ENCODE measurements at places on chromosomes 4 and X. TPM values are rescaled to one million over a fixed set of nuclear protein-coding genes. Genes with fewer than 3 reads are reported as not detected.

DNA sequence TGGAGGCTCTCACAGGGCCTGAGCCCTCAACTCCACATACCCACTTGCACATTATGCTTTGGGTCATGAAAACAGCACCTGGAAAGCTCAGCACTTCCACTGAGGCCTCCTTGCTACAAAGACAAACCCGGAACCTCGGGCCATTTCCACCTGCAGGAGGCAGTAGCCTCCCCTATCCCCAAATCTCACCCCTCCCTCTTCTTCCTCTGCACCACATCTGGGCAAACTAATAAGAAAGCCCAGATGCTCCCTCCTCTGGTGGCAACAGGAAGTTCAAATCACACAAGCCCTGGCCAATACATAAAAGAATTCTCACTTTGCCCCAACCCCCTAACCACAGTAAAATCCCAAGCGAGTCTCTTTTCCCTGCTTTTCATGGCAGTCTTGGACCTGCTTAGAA is 136.4 kb downstream of the MAPK10 start:
- no peaks in the 10 kb centered on the region for H3K36me3 ChIP-seq
- H3K4me1 ChIP-seq = no peaks in the 10 kb centered on the region
- no peaks in the 10 kb centered on the region for H3K27me3 ChIP-seq
- DNase-seq = no peak

DNA sequence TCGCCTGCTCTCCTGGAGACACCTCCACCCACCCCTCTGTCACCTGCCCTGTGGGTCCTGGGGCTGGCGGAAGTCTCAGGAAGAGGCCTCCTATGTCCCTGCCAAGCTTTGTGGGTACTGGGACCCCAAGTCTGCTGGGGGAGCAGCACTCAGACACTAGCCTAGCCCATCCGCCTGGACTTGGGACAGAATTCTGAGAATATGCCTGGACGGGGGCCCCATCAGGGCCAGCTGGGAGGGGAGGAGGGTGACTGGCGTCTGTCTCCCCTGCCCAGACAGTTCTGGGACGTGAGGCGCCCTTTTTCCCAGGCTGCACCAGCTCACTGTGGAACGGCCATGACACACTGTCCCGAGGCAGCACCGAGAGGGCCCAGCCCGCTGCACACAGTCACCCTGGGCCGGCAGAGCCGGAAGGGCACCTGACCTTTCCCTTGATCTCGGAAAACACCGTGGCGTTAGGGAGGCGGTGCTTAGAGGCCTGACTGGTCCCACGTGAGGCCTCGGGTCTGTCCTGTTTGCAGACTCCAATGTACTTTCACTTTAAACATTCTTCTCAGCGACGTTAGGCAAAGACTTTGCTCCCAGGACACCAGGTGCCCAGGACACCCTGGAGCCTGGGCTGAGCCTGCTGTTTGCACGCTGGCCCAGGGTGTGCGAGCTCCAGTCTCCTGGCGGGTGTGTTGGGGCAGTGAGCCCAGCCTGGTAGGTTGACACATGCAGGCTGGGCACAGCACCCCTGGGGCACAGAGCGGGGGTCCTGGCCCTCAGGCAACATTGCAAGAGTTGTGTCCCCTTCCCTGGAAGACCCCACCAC is 700 bp downstream of the SLC26A1 start:
- peaks cover 6% of the 10 kb centered on the region for H3K4me1 ChIP-seq
- no peak for DNase-seq
- H3K36me3 ChIP-seq = peaks cover 10% of the 10 kb centered on the region
- no peak overlapping the region for H3K4me3 ChIP-seq

GRCh38 chr4:61864286-61864685 is 664.2 kb downstream of the ADGRL3 start:
- no peak overlapping the region for H3K4me3 ChIP-seq
- H3K27me3 ChIP-seq = no peaks in the 10 kb centered on the region
- H3K27ac ChIP-seq = no peak overlapping the region
- no peak for DNase-seq
- H3K36me3 ChIP-seq = no peaks in the 10 kb centered on the region
- no peaks in the 10 kb centered on the region for H3K4me1 ChIP-seq

DNA sequence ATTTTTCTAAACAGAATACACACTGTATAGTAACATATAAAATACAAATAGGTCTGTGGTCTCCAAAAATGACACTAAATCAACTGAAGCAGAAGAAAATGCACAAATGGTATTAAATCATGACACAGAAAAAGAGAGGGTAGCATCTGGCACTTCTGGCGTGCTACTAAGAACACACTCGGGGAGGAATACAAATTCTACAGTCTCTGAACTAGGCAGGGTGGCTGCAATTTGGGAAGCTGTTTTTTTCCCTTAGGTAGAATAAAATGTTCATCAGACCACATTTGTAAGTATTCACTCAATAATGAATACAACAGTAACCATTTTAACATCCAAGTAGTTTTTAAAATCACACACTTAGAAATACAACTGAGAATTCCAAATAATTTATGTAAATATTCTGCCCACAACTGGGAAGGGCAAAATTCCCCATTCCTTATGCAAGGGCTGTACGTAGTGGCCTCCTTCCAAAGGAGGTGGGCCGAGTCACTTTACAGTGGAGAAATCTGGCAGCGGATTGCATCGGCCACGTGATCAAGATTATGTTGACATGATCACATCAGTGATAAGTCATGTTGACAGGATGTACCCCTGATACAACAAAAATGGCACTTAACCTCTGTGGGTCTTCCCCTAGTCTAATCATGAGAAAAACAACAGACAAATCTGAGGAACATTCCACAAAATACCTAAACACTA is 101.1 kb downstream of the TSPAN5 start:
- H3K4me1 ChIP-seq = no peaks in the 10 kb centered on the region
- H3K27me3 ChIP-seq = no peaks in the 10 kb centered on the region
- no peak for DNase-seq
- H3K27ac ChIP-seq = no peak overlapping the region

GRCh38 chrX:38986586-38986985 is 185.3 kb downstream of the MID1IP1 start:
- no peaks in the 10 kb centered on the region for H3K4me1 ChIP-seq
- no peaks in the 10 kb centered on the region for H3K27me3 ChIP-seq
- no peak for DNase-seq
- no peak overlapping the region for H3K27ac ChIP-seq
- H3K4me3 ChIP-seq = no peak overlapping the region

GRCh38 chrX:11764602-11765067 is 6.6 kb downstream of the MSL3 start:
- no peak for DNase-seq
- no peaks in the 10 kb centered on the region for H3K27me3 ChIP-seq
- H3K27ac ChIP-seq = no peak overlapping the region
- peaks cover 4% of the 10 kb centered on the region for H3K4me1 ChIP-seq
- no peak overlapping the region for H3K4me3 ChIP-seq

DNA sequence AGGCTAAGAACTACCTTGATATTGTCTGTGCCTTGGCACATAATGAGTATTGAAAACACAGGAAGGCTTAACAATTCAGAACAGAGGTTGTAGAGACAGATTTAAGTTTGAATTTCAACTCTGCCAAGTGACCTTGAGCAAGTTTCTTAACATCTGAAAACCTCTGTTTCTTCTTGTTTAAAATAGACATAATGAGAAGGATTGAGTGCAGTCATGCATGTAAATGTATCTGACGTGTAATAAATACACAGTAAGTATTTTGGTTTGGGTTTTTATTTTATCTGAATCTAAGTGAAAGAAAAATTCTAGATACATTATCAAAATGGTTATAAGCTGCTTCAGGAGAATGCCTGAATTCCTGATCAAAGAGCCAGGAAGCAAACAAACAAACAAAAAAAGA is 111.9 kb downstream of the ANXA5 start:
- no peak overlapping the region for H3K4me3 ChIP-seq
- no peaks in the 10 kb centered on the region for H3K4me1 ChIP-seq
- no peak overlapping the region for H3K27ac ChIP-seq

- no peaks in the 10 kb centered on the region for H3K36me3 ChIP-seq
- H3K4me3 ChIP-seq = peak overlapping the region; percentile 86
- no peak for DNase-seq
- H3K27me3 ChIP-seq = no peaks in the 10 kb centered on the region
- H3K4me1 ChIP-seq = peaks cover 33% of the 10 kb centered on the region
- peak overlapping the region; percentile 96 for H3K27ac ChIP-seq
Measured at GRCh38 chr4:77821775-77822174, 2.6 kb upstream of the CNOT6L start.

DNA sequence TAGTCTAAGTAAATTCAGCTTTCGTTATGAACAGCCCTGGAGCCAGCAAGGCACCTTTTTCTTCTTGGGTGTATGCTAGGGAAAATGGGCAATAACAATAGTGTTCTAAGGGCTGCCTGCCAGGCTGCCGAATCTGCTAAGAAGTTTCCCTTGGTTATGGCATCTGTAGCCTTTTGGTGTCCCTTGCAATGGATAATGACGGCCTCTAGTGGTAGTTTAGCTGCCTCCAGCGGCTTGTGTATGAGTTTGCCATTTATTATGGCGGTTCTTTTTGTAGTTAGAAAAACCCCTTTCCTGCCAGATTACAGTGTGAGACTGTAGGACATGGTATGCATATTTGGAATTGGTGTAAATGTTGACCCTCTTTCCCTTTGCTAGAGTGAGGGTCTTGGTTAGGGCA is 78.9 kb upstream of the SPIN4 start:
- H3K4me1 ChIP-seq = no peaks in the 10 kb centered on the region
- no peak for DNase-seq
- H3K36me3 ChIP-seq = no peaks in the 10 kb centered on the region

GRCh38 chr4:137467537-137467936 is 64.8 kb downstream of the PCDH18 start:
- no peak overlapping the region for H3K27ac ChIP-seq
- H3K27me3 ChIP-seq = no peaks in the 10 kb centered on the region
- H3K4me1 ChIP-seq = no peaks in the 10 kb centered on the region

DNA sequence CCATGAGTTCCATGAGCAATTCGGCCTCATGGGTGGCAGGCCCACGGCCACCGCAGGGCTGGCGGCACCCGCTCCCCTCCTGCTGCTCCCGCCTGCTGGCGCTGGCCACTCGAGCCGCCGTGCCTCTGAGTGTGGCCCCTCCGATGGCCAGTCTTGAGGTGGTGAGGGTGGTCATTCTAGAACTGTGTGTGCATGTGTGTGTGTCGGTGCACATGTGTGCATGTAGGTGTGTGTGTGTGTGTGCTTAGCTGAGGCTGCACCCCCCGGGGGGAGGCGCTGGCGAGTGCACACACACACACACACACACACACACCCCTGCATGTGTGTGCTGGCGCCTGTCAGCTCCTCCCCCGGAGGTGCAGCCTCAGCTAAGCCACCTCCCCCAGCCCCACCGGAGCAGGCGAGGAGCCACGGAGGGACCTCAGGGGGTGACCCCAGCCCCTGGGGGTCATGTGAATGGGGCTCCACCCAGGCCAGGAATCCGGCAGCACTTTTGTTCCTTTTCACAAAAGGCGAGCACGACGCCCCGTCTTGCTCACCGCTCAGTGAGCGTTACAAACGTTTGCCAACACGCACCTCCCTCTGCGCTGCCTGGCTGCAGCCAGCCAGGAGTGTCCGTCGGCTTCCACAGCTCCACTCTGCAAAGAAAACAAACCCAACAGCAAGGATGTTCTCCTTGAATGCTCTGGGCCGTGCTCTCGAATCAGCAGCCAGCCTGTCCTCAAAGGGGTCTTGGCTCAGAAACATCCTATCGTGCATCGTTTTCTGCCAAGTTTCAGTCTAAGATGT is 29.9 kb downstream of the FGFRL1 start:
- DNase-seq = no peak
- no peaks in the 10 kb centered on the region for H3K4me1 ChIP-seq
- H3K36me3 ChIP-seq = no peaks in the 10 kb centered on the region
- peaks cover 17% of the 10 kb centered on the region for H3K27me3 ChIP-seq
- H3K27ac ChIP-seq = no peak overlapping the region
- no peak overlapping the region for H3K4me3 ChIP-seq

GRCh38 chr4:165059386-165059785 is 5.7 kb downstream of the TRIM75 start:
- H3K27ac ChIP-seq = no peak overlapping the region
- no peak for DNase-seq
- no peaks in the 10 kb centered on the region for H3K27me3 ChIP-seq
- H3K36me3 ChIP-seq = no peaks in the 10 kb centered on the region

DNA sequence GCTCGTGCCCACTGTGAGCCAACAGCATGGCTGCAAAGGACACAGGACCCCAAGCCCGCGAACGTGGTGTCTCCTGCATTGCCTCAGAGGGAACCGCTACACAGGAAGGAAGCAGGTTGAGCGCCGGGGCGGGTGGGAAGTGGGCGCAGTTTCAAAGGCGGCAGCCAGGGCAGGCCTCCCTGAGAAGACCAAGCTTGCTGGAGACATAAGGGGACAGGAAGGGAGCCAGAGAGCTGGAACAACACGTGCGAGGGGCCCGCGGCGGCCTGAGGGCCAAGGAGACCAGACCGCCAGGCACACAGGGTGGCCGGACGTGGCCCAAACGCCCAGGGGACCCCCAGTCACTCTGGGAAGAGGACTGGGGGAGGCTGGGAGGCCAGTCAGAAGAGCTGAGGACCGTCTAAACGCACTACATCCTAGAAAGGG is 32.0 kb downstream of the CTBP1 start:
- no peak for DNase-seq
- H3K4me3 ChIP-seq = no peak overlapping the region

GRCh38 chr4:159398236-159398638 is 295.4 kb downstream of the RAPGEF2 start:
- no peaks in the 10 kb centered on the region for H3K4me1 ChIP-seq
- H3K4me3 ChIP-seq = no peak overlapping the region
- no peak for DNase-seq
- no peaks in the 10 kb centered on the region for H3K27me3 ChIP-seq

GRCh38 chr4:108052558-108053120 is 63.0 kb downstream of the HADH start:
- no peaks in the 10 kb centered on the region for H3K36me3 ChIP-seq
- no peaks in the 10 kb centered on the region for H3K4me1 ChIP-seq
- H3K4me3 ChIP-seq = no peak overlapping the region
- no peak for DNase-seq
- no peak overlapping the region for H3K27ac ChIP-seq
- no peaks in the 10 kb centered on the region for H3K27me3 ChIP-seq

DNA sequence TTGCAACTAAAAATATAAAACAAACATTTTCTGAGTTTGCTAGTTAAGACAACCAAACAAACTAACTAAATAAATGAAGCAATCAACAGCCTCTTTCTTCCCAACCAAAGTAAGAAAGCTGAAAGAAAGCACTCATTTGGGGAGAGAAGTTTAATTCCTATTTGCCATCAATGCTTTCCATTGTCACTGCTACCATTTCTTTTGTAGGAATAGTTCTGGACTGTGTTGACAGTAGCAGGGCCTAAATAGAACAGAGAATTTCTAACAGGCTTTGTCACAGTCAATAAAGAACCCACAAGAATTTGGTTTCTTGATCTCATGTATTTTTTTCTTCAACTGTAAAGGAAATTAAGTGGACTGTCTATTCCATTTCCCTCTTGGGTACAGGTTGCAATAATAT is 1886.4 kb upstream of the TENM3 start:
- no peaks in the 10 kb centered on the region for H3K4me1 ChIP-seq
- H3K36me3 ChIP-seq = no peaks in the 10 kb centered on the region
- DNase-seq = no peak
- H3K27ac ChIP-seq = no peak overlapping the region
- H3K27me3 ChIP-seq = no peaks in the 10 kb centered on the region

The FABP2 gene
- not detected for total RNA-seq

The HPF1 gene
- total RNA-seq = 13.2 TPM

The MAGEB2 gene
- total RNA-seq = not detected

The CITED1 gene
- not detected for total RNA-seq

The TEX13D gene
- not detected for total RNA-seq

The IL1RAPL2 gene
- not detected for total RNA-seq

Measured in psoas muscle (tissue), 8 donors.